Stimulated activated CD8-positive, alpha-beta memory T cell treated with anti-CD3 and anti-CD28 coated beads, Interleukin-7, amount 100 ng/mL, for 48 hours (primary cell): ENCODE measurements at places on chromosomes 7 and 10.

DNA sequence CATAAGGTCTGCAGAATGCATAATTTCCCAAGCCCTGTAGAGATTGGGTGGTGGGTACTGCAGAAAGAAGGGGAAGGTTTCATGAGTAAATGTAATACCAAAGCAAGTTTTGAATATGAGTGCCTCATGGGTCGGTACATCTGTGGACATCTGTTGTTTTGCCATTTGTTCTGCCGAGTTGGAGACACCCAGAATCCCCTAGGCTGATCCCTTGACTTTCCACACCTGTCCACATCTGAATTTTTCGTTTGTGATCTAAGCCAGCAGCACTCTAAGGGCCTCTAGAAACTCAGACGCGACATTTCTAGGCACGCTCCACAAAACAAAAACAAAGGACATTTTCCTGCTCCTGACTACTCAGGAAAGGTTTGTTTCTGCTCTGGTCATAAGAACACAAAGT lies 11.7 kb upstream of the SLF2 start:
- DNase-seq = no peak

- DNase-seq = no peak
These were observed 60.6 kb upstream of the LAMB1 start for GRCh38 chr7:108063520-108063933.

DNA sequence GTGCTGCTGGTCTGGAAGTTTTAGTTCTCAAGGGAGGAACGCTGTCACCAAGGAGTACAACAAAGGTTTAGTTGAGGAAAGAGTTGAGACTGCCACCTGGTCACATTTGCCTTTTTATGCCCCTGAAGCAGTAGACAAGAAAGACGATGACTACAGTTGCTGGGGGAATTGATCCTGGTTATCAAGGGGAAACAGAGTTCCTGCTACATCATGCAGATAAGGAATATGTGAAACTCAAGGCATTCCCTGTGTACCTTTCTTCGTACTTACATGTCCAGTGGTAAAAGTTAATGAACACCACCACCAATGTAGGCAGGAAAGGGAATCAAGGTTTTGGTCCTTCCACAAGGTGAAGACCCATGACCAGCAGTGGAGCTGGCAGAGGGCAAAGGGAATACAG lies 31.8 kb downstream of the SLC35B4 start:
- no peak for DNase-seq

DNA sequence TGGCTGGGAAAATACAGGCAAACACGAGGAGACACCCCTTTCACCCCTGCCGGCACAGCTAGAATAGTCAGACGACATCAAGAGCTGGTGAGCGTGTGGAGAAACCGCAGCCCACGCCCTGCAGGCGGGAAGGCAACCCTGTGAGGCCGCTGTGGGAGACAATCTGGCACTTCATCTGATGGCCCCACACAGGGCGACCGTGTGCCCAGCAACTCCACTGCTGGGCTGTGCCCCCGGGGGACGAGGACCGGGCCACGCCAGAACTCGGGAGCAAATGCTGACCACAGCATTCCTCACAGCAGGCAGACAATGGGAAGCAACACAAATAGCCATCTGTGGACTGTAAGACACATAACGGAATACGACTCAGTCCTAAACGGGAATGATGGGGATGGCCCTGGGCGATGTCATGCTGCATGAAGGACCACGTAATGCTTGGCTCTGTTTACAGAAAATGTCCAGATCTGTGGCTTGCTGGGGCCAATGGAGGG lies 58.9 kb downstream of the CFAP46 start:
- DNase-seq = no peak

GRCh38 chr10:121058082-121058481 lies 206.9 kb downstream of the WDR11 start:
- DNase-seq = no peak

DNA sequence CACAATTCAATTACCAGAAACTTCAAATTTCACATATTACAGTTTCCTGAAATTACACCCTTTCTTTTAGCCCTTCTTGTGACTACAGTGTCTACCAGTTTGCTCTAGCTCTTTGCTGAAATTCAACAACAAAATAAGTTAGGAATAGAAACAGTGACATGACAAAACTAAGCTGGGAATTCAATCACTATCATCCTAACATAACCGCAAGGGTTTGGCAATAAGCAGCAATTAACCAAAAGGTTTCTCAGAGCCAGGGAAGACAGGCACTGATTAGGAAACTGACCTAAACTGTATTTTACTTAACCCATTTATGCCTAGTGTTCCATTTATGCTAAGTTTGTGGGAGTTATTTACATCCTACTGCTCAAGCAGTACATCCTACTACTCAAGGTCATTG lies 31.3 kb downstream of the HIBADH start:
- DNase-seq = no peak

- DNase-seq = no peak
These were observed 32.1 kb downstream of the KCNMA1 start for GRCh38 chr10:77605466-77605865.

DNA sequence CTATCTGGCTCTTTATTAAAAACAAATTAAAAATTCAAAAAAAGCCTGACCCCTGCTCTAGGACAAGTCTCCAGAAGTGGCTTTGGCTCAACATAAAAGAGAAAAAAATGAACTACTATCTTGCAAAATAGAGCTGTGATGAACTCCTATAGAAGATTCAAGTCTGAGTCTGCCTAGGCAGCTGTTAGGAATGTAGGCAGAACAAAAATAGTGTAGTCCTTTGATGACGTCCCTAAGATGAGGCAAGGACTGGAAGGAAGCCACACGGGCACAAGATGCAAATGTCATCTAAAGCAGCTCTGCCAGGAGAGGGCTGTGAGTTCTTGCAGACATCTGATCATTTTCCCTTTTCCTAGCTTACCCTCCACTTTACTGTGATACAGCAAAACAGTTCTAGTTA lies 20.5 kb downstream of the ASNS start:
- DNase-seq = no peak

- DNase-seq = no peak
These were observed 1.2 kb downstream of the PIP4K2A start for GRCh38 chr10:22712956-22713852.

DNA sequence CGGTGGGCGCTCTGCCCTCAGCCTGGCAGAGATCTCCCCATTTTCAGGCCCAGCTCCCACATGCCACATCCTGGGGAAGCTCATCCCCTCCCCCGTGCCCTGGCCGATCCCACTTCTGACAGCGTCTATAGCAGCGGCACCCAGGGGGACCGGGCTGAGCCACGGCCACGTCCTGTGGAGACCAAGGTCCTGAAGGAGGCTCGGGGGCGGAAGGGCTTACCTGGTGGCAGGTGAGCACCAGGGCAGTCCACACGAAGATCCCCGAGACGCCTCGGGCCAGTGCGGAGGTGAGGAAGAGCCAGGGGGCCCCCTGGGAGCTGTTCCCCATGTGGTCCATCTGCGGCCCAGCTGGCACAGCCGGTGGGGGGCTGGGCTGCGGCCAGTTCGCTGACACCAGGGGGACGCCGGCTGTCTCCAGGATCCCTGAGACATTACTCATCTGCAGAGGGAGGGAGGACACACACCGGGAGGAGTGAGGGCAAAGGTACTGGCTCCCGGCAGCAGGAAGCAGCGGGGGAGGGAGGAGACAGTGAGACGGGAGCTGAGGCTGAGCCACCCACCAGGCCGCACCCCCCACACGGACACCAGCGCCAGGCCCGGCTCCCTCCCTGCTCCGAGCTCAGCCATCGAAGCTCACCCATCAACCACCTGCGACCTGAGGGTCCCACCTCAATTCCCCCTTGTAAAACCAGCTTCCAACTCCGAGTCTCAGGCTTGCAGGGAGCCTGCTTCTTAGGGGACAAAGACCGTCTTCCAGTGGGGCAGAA lies 776 bp downstream of the TMEM184A start:
- DNase-seq = no peak

- DNase-seq = no peak
These were observed 119.8 kb upstream of the LYZL2 start for GRCh38 chr10:30749385-30749784.

DNA sequence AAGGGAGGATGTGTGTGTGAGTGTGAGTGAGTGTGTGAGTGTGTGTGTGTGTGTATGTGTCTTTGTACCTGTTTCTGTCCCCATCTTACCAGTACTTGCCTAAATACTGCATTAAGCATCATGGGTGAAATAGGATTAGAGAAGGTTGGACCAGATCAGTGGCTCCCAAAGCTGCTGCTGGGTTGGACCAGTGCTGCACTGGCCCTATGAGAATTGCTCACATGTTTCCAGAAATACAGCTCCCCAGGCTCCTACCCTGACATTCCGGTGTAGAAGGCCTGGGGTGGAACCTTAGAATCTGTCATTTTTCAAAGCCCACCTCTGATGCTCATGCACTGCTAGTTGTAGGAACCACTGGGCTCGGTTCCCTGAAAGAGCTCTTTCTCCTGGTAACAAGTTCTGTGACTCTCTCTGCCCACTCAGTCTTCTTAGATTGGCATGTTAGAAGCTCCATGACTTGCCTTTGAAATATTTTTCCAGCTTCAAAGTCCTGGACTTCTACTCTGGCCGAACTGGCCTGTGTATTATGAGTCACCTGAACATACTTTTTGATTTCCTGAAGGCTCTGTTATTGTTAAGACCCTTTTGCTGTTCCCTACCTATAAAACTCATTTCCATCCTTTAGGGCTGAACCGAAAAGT lies 224.7 kb downstream of the CUX1 start:
- DNase-seq = no peak

GRCh38 chr10:22666287-22667092 lies 47.9 kb downstream of the PIP4K2A start:
- DNase-seq = no peak

- DNase-seq = no peak
These were observed 414.2 kb upstream of the SEMA3C start for GRCh38 chr7:81333004-81333403.

- no peak for DNase-seq
These were observed 93.5 kb upstream of the KIAA1217 start for GRCh38 chr10:24115403-24115802.

DNA sequence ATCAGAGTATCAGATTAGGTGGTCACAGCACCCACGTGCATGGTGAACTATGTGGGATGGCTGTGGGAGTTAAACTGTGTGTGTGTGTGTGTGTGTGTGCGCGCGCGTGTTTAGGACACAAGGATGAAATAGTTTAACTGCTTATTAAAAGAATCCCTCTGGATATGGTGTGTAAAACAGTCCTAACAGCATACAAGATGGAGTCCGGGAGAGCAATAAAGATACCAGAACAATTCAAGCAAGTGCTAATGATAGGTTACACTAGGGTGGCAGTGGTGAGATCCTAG lies 202.2 kb downstream of the IPMK start:
- DNase-seq = no peak

DNA sequence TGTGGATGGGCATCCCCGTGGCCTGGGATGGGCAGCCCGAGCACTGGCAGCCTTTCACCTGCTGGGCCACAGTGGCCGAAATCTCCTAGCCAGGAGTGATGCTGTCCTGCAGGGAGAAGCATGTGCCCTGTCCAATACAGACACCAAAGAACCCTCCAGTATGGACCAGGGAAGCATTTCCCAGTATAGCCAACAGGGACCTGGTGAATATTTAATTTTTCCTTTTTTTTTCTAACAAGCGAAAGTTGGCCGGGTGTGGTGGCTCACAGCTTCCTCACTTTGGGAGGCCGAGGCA lies 11.0 kb downstream of the IMPDH1 start:
- DNase-seq = no peak

DNA sequence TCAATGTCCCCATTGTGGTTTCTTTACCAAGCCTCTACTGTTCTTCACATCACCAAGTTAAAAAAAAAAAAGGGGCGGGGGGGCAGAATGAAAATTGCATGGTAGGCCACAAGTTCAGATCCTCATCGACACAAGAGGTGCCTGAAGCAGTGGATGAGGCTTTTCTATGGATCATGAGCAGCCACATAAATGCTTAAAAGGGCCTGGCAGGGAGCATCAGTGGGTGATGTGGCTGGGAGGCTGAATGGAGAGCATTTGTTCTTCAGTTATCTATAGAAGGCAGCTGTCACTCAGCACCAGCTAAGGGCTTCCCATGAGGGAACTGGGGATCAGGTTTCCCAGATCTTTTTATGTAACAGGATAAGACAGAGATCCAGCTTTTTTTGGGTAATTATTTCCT lies 117.9 kb downstream of the CFTR start:
- DNase-seq = no peak

- DNase-seq = no peak
These were observed 30.3 kb upstream of the R3HCC1L start for GRCh38 chr10:98104125-98104524.

DNA sequence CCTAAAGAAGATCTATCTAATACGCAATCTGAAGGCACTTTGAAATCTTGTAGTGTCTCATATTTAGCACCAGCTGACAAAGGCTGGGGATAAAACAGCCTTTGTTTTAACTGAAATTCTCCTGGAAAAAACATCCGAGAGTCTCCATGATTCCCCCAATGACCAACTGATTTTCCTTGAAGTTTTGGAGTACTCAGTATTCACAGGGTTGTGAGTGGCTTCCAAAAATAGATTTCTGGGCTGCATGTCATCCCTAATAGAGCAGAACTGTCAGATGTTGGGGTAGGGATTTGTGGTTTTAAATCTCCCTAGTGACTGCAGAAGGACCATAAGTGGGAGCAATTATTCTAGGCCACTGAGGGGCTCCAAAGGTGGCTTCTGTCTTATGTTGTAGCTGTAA lies 206.4 kb downstream of the TAX1BP1 start:
- DNase-seq = no peak

DNA sequence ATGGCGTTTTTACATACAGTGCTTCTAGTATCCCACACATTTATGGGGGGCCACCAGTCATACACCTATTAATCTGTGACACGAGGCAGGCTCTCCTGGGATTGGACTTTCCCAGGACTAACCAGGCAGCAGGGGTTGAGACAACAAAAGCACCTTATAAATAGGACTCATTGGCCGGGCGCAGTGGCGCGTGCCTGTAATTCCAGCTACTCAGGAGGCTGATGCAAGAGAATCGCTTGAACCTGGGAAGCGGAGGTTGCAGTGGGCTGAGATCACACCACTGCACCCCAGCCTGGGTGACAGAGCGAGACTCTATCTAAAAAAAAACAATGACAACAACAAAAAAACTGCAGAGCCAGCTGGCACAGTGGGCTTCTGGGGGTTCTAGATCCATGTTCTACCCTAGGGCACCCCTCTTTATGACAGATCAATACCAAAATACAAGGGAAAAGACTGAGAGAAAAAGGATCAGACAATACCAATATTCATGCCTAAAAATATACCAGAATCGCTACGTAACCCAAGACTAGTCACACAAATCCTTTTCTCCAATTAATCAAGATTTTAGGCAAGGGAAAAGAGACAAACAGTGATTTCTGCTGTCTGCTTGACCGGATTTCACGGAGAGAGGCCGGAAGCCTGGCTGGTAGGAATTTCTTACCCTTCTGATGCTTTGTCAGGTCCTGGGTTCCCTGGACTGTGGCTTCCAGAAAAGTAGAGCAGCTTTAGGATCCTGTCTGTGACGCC lies 98.4 kb upstream of the CCNY start:
- DNase-seq = no peak

GRCh38 chr10:12597788-12598765 lies 248.7 kb downstream of the CAMK1D start:
- DNase-seq = no peak

DNA sequence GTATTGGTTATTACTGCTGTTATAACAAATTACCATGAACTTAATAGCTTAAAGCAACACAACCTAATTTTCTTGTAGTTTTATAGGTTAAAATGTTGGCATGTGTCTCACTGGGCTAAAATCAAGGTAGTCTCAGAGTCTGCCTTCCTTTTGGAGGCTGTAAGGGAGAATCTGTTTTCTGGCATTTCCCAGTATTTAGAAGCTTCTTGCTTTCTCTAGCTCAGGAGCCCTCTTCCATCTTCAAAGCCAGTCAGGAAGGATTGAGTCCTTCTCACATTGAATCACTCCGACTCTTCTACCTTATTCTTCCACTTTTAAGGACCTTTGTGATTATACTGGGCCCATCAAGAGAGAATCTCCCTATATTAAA lies 156.2 kb downstream of the MBL2 start:
- DNase-seq = no peak
